Cardiac septum (tissue), 1 donor: ENCODE measurements at places on chromosomes 11 and 22. TPM values are rescaled to one million over a fixed set of nuclear protein-coding genes. Genes with fewer than 3 reads are reported as not detected.

Gene OR8D2
- not detected for total RNA-seq

Gene GLYAT
- 0.22 TPM for total RNA-seq

Gene OR4A16
- total RNA-seq, result not detected

Gene POU2AF1
- 0.13 TPM for total RNA-seq

Gene DCHS1
- total RNA-seq, result 9.2 TPM

Gene OR8G5
- not detected for total RNA-seq

Gene LRRC32
- total RNA-seq, result 33.5 TPM

Gene SERGEF
- total RNA-seq, result 22.4 TPM

Gene GALR3
- total RNA-seq, result not detected

Gene MAPK8IP2
- total RNA-seq, result 0.48 TPM

Gene DRD4
- total RNA-seq, result 0.81 TPM

Gene RIN1
- total RNA-seq, result 2.2 TPM

Gene MIAT
- 1.3 TPM for total RNA-seq

Gene HTR3A
- not detected for total RNA-seq

Gene GRM5
- 0.13 TPM for total RNA-seq

Gene B4GALNT4
- 0.24 TPM for total RNA-seq

Gene CEP126
- total RNA-seq, result 1.5 TPM

Gene RAC2
- total RNA-seq, result 5.1 TPM

Gene LAYN
- total RNA-seq, result 4.5 TPM

Gene UPB1
- total RNA-seq, result 0.67 TPM

Gene APOBEC3B
- 0.54 TPM for total RNA-seq

Gene GNG3
- 0.27 TPM for total RNA-seq

Gene BTBD10
- total RNA-seq, result 31.3 TPM

Gene CTSF
- total RNA-seq, result 57.6 TPM

Gene MN1
- total RNA-seq, result 6.4 TPM

Gene TRIM21
- total RNA-seq, result 5.9 TPM

Gene NAT10
- total RNA-seq, result 23.2 TPM

Gene KRTAP5-8
- total RNA-seq, result not detected

Gene KCTD14
- 0.13 TPM for total RNA-seq

Gene SLC5A12
- 0.11 TPM for total RNA-seq
